ENCODE measurements at places on chromosomes 5 and 9. TPM values are rescaled to one million over a fixed set of nuclear protein-coding genes. Genes with fewer than 3 reads are reported as not detected.

GRCh38 chr5:24472518-24472917 lies 172.3 kb downstream of the CDH10 start:
- H3K4me3 ChIP-seq = no peak overlapping the region
- H3K27me3 ChIP-seq = no peaks in the 10 kb centered on the region
- H3K36me3 ChIP-seq = no peaks in the 10 kb centered on the region
- DNase-seq = no peak

Gene NFIL3
- 11.3 TPM for total RNA-seq

Gene BASP1
- 121 TPM for total RNA-seq

- DNase-seq = no peak
- H3K4me1 ChIP-seq = no peaks in the 10 kb centered on the region
- no peaks in the 10 kb centered on the region for H3K36me3 ChIP-seq
- H3K4me3 ChIP-seq = no peak overlapping the region
Observed at GRCh38 chr5:51398875-51399642, 15.8 kb downstream of the ISL1 start.

Gene C9orf153
- total RNA-seq = not detected

DNA sequence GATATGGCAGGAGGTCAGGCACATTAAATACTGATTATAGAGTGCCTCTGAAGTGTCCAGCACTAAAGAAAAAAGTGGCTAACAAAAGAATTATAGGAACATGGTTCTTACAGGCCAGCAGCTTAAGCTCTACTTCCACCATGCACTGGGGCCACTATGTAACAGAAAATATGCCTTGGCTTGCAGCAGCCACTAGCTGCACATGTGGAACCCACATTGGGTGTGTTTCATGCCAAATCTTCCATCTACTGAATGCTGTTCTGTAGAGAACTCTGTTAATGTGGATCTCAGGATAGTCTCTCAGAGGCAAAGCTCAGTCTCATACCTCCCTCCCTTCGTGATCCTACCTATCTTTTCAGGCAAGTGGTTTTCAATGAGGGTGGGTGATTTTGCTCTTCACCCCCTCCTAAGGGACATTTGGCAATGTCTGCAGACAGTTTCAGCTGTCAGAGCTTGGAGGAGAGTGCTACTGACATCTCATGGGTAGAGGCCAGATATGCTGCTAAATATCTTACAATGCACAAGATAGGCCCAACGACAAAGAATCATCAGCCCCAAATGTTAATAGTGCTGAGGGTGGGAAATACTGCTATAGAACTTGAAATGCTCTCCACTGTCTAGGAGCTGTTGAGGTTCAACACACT lies 218.9 kb downstream of the TARS1 start:
- no peaks in the 10 kb centered on the region for H3K36me3 ChIP-seq
- H3K4me3 ChIP-seq = no peak overlapping the region
- H3K27ac ChIP-seq = no peak overlapping the region
- H3K27me3 ChIP-seq = no peaks in the 10 kb centered on the region
